Vagina (tissue), 2 donors: ENCODE measurements at places on chromosomes 11 and 22. TPM values are rescaled to one million over a fixed set of nuclear protein-coding genes. Genes with fewer than 3 reads are reported as not detected.

DNA sequence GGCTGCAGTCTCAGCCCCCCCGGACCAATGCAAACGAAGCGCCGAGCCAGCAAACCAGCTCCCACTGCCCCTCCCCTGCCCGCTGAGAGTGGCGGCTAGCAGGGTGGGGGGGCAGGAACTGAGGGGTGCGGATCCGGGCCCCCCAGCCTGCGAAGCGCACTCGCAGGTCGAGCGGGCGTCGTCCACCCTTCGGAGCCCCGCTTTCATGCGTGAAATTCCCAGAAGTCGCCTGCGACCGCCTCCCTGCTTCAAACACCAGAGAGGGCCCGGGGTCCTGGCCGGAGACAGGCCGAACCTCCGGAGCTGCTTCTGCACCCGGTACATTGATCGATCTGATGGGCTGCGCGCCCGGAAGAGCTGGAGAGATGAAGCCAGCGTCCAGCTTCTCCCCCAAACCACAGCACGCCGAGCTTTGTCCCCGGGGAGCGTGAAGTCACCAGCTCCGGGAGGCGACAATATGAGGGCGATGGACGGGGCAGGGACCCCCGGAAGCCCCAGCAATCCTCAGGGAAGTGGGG is 646 bp upstream of the PATZ1 start:
- no peak for DNase-seq

The TYR gene
- total RNA-seq: not detected

- no peak for DNase-seq
These were observed 628.3 kb upstream of the CHORDC1 start for GRCh38 chr11:90851196-90851595.

The APOL3 gene
- 48.9 TPM for total RNA-seq

The SCUBE1 gene
- 6.9 TPM for total RNA-seq

DNA sequence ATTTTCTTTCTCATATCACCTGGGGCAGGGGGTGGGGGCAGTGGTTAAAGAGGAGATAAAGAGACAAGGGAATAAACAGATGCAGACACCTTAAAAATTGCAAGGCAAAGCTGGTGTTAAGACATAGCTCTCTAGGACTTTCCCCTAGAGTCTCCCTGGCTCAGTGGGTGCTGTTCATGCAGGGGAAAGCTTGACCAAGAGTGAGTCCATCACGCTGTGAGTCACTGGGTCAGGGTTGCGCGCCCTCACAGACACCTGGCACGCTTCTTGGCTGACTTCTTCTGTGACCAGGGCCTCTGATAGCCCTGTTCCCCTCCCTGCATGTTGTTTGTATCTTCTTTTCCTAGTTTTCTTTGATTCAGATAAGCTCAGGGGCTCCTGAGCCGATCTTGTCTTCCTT is 31.9 kb downstream of the COMMD9 start:
- DNase-seq: no peak

GRCh38 chr11:31651208-31651607 is 141.6 kb downstream of the ELP4 start:
- no peak for DNase-seq

The SOX6 gene
- total RNA-seq: 4.9 TPM

DNA sequence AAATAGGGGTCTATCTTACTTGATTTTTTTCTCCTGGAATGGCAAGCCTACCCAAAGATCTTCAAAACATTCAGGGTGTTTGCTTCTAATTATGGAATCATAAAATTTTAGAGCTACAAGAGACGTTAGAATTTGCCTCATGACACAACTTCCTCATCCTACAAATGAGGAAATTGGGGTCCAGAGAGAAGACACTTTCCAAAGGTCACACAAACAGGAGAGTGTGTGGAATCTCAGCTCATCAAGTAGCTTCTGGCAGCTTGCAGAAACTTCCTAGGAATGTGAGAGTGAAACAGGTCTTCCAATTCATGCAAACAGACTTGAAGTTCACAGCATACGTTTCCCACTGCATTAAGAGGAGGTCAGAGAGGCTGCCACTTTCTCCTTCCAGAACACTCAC is 976.0 kb downstream of the OPCML start:
- DNase-seq: no peak

The CEND1 gene
- total RNA-seq: 1.7 TPM

DNA sequence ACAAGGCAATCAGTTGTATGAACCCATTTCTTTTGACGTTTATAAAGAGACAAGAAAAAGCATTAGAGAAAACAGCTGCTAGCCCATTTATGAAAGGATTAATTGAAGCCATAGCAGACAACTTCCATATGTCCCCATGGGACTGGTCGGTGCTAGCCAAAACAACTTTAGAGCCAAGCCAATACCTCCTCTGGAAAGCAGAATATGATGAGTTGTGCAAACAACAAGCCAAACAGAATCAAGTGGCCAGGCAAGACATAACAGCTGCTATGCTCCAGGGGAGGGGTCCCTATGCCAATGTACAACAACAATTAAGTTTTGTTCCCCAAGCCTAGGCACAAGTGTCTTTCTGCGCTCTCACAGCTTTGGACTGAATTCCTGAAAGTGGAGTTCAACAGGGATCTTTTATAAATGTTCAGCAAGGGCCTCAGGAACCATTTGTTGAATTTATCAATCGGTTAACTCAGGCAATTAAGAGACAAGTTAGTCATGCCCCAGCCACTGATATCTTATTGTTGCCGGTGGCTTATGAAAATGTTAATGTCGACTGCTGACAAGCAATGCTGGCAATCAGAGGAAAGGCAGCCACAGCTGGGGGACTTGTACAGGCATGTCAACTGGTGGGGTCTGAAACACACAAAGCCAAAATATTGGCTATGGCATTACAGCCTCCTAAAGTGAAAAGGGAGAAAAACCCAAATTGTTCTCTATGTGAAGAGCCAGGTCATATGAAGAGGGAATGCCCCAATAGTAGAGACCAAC is 1593.1 kb upstream of the TENM4 start:
- no peak for DNase-seq

The BIK gene
- total RNA-seq: not detected

DNA sequence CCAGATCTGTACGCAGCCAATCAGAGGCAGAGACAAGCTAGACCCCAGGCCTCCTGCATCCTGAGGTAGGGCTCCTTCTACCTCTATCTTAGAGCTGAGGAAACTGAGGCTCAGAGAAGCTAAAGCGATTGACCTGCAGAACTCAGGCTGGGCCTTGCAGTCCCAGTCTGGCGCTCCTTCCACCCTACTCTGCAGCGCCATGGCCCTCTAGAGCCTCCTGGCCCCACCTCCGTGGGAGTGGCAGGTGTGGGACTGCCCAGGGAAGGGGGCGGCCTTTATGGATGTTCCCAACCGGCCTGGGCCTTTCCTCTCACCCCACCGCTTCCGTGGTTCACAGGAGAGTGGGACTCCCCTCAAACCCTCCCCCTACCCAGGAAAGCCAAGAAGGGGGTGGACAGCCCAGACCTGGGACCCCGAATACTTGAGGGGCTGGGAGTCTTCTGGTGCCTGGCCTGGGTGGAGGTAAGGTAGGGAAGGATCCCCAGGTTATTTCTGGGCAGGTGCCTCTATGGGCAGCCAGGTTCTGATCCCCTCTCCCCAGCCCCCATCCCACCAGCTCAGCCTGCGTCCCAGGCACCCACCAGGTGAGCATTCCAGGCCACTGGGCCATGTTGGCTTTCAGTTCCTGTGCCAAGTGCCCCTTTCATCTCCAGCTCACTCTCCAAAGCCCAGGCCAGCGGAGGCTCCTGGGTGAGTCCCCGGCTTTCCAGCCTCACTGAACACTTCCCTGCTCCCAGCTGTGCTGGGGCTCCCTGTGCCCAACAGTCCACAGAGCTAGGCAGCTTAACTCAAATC is 3.0 kb downstream of the WNT11 start:
- DNase-seq: no peak

- no peak for DNase-seq
These were observed 34.1 kb upstream of the CD81 start for GRCh38 chr11:2342981-2343380.

GRCh38 chr22:46287873-46288751 is 8.6 kb upstream of the GTSE1 start:
- no peak for DNase-seq

- DNase-seq: no peak
These were observed 954.2 kb upstream of the RAG2 start for GRCh38 chr11:37552284-37552683.

DNA sequence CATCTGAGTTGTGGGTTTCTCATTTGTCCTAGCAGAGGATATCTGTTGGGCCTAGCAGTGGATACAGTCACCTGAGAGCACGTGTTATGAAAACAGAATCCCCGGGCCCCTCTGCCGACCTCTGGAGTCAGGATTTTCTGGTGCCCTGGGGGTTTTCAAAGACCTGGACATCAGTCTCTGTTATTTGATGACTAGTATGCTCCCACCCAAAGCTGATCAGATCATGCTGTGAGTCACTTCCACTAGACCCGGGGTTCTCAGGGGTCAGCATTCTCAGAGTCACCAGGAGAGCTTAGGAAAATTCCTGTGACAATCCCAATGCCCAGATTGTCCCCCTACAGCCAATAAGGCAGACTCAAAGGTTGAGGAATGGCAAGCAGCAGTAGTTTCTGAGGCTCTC is 38.7 kb downstream of the KCNJ1 start:
- DNase-seq: no peak

GRCh38 chr22:46004105-46004866 is 27.3 kb upstream of the WNT7B start:
- DNase-seq: no peak

DNA sequence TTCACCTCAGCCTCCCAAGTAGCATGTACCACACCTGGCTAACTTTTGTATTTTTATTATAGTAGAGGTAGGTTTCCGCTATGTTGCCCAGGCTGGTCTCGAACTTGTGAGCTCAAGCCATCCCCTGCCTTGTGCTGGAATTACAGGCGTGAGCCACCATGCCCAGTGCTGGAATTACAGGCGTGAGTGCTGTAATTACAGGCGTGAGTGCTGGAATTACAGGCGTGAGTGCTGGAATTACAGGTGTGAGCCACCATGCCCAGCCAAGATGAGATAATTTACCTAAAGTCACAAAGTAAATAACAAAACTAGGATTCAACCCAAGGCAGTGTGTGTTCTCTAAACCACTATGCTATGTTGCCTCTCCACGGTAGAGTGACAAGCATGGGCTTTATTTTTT is 3.6 kb upstream of the UBXN1 start:
- no peak for DNase-seq

The SMIM35 gene
- total RNA-seq: not detected

The CCDC81 gene
- total RNA-seq: not detected

The SRPRA gene
- 64.6 TPM for total RNA-seq

DNA sequence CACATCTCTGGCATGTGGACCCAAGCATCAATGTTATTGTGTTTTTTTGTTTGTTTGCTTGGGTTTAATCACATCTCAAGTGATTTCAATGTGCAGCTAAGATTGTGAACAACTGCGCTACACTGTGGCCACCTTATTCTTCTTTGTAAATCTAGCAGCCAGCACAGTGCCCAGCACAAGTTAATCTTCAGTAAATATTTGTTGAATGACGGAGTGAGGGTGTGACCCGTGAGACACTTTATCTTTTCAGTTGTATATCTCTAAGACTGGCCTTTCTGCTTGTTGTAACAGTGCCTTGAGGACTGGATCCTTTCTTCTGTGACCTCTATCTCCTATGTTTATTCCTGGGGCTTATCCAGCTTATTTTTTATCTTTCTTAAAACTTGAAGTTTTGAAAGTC is 21.4 kb upstream of the AMOTL1 start:
- DNase-seq: no peak

DNA sequence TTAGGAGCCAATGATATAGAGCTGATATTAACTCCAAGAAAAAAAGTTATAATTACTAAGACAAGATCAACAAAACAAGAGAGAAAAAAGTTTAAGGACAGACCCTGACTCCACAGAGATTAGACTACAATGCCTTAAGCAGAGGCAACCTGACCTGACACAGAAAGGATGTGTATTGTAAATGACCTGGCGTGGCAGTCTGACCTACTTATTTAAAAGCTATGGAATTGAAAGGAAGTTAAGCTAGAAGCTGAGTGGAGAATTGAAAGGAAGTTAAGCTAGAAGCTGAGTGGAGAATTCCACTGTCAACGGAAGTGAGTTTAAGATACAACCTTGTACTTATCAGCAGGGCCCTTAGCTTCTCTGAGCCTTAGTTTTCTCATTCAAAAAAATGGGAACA is 885.4 kb downstream of the OPCML start:
- DNase-seq: no peak
